Activated T-cell treated with anti-CD3 and anti-CD28 coated beads for 24 hours (primary cell): ENCODE measurements at places on chromosomes 7 and 10.

DNA sequence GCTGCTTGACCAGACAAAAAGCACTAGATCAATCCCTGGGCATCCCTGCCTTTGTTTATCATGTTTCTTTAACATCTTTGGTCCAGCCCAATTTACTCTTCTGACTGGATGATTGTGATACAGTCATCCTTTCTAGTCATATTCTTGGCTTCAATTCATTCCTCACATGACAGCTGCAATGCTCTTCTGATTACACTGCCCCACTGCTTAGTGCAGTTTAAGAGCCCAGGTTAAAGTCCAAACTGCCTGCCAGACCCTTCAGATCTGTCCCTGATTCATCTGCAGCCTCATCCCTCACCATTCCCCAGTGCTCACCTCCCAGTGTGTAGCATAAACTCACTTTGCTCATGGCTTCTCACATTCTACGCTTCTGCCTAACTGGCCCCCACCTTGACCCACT, 383.8 kb downstream of the TNS3 start:
- DNase-seq, result no peak

DNA sequence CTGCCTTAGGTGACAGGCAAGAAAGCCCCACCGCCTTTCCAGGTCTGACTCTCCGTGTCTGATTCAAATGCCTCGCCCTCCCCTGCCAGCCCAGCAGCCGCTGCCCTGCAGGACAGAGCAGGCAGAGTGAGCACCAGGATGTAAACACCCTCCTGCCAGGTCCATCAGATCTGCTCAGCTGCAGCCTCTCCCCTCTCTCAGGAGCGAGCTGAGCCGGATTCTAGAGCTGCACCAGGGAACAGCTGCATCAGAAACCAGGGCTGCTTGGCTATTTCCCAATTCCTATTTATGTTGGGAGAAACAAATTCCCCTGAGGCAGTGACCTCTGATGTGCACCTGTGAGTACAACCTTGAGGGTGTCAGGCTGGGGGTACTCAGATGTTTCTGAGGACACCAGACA, 121.5 kb upstream of the ZMIZ1 start:
- no peak for DNase-seq

DNA sequence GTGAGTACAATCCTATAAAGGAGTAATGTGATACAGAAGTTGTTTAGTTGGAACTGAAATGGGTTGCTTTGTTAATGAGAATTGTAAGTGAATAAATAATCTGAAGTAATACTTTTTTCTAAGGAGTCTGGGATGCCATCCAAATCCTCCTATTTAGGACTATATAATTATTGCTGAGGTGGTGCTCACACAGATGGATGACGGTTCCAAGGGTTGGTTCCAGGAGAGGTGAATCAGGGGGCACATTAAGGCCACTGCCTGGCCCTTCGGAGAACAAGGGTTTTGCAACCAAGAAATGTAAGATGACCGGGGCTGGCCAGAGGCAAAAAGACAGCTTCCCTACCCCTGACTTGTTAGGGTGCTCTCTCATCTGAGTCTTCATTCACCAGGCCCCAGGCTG, 352.7 kb downstream of the PHTF2 start:
- DNase-seq, result no peak

DNA sequence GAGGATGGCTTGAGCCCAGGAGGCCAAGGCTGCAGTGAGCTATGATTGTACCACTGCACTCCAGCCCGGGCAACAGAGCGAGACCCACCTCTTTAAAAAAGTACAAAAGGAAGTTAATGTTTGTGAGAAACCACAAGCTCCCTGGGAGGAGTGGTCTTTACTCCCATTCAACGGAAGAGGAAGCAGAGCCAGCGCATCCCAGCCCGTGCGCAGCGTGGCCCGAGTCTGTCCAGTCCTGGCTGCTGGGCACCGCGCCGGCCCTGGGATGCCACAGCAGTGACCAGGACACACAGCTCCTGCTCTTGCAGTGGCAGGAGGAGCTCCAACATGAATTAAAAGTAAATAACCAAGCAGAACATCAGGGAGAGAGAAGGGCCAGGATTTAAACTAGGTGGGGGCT, 68.4 kb downstream of the ELFN1 start:
- DNase-seq, result no peak

DNA sequence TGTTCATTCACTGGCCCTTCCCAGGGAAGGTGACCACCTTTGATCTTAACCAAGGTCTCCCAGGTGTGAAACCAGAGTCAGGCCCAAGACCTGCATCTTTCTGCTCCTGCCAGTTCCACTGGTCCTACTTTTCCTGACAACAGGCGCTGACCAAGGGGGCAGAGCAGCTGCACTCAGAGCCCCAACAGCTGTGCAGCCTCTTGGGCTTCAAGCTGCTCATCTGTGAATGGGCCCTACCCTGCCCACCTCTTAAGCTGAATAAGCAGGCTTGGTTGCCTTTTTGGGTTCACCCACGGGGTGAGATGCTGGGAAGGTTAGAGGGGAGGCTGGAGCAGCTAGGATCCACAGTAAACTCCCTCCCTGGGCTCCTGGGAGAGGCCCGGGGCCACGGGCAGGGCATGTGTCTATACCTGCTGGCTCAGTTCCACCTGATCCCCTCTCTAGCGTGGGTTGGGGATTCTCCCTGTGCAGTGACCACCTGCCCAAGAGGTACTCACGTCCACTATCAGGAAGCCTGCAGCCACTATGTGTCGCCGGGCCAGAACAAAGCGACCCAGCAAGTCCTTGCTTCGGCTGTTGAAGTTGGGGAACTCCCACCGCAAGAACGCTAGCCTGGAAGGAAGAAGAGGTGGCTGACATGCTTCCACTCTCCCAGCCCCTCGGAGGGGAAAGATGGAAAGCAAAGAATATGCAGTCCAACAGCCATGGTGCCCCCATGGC, 10.6 kb downstream of the TBRG4 start:
- no peak for DNase-seq
